ENCODE measurements at places on chromosomes 3 and 15. TPM values are rescaled to one million over a fixed set of nuclear protein-coding genes. Genes with fewer than 3 reads are reported as not detected.

Gene ITGA11
- 12.9 TPM for total RNA-seq

Gene ROPN1
- not detected for total RNA-seq

- no peak for DNase-seq
These were observed 6.8 kb upstream of the PKM start for GRCh38 chr15:72237853-72238224.

DNA sequence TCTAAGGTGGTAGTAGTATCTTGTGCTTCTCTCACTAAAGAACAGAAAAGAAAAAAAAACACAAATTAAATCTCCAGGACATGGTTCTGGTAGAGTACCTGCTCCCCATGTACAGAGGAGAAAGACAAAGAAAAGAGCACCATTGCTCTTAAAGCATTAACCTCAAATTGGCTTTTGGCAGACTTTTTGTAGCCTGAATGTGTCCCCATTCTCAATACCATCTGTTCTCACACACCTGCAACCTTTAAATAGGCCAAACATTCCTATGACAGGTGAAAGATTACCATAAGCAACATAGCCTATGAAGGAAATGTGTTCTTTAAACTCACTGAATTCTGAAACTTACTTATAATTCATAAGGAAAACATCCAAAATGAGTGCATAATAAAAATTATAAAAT, 68.0 kb downstream of the TIPARP start:
- DNase-seq, result no peak

GRCh38 chr3:72960812-72961518, 35.6 kb upstream of the PPP4R2 start:
- DNase-seq, result no peak

DNA sequence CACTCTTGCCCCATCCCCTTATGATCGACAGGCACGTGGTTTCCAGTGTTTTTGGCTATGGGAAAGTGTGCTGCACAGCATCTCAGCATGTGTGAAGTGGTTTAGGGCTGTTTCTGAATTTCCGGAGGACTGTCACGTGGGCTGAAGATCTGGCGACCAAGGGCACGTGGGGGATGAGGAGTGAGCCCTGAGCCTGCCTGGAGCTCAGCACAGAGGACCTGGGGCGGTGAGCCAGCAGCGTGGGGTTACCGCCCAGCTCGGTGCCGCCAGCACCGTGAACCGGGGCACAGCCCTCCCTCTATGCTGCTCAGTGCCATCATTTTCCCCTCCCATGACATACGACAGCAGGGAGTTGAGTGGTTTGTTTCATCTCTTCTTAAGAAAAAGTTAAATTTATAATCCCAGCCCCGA, 150.2 kb downstream of the DNAJB8 start:
- DNase-seq, result no peak

GRCh38 chr3:63918321-63918720, 6.1 kb upstream of the SCAANT1 start:
- DNase-seq, result no peak

GRCh38 chr3:39718674-39719595, 90.5 kb upstream of the MYRIP start:
- peak; percentile 71 for DNase-seq

- DNase-seq, result no peak
These were observed 147.7 kb downstream of the RAB11A start for GRCh38 chr15:66017000-66017399.

Gene SNTN
- total RNA-seq, result not detected

All from dermis blood vessel endothelial cell (primary cell).